Neural crest cell (in vitro differentiated cells): ENCODE measurements at places on chromosomes 1 and 21. TPM values are rescaled to one million over a fixed set of nuclear protein-coding genes. Genes with fewer than 3 reads are reported as not detected.

DNA sequence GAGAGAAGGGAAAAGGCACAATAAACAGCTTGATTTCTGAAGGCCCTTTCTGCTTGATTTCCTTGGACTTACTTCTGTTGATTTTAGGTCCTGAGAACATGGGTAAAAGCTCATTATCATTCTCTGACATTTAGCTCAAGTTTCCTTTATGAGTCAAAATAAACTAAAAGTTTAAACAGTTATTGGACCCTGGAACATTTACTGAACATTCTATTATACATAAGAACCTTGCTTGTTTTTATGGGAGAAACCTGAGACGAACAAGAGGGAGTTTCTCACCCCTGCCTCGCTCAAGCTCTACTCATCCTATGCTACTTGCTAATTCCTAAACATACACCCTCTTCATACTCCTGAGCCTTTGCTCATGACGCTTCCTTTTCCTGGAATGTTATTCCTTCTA, 538.3 kb upstream of the PKN2 start:
- DNase-seq, result no peak

DNA sequence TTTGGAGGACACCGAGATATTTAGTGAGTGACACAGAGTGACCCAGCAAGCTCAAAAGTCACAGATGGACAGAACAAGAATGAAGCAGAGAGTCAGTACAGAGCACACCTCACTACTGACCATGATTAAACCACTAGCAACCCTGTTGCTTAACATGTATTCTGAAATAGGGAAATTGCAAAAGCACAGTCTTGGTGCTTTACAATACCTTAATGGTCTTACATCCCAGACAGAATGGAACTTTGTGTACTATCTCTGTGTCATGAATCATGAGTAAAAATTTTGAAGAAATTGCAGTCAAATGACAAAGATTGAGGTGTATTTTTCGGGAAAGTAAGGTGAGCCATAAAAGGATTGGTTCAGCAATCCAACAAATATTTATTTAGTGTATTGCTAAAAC, 2.7 kb upstream of the SAMSN1 start:
- DNase-seq, result no peak

GRCh38 chr1:24060482-24060881, 51.5 kb downstream of the MYOM3 start:
- no peak for DNase-seq

DNA sequence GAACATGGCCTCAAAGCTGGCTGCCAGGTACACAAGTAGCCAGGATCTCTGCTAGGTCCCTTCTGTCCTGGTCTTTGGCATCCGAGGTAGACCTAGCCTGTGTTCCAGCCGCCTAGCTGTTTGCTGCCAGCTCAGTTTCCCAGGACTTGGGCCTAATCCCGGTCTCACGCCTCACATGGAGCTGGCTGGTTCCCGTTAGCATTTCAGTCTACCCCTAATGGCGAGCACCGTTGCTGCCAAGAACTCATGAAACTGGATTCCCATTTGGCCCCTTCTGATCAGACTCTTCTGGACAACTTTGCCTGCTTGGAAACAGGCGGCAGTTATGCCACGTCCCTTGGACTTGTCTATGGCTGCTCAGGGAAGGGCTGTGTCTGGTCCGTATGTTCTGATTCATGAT, 26.2 kb upstream of the HHAT start:
- no peak for DNase-seq

- DNase-seq, result no peak
These were observed 25.3 kb downstream of the NFIA start for GRCh38 chr1:61107638-61108037.

DNA sequence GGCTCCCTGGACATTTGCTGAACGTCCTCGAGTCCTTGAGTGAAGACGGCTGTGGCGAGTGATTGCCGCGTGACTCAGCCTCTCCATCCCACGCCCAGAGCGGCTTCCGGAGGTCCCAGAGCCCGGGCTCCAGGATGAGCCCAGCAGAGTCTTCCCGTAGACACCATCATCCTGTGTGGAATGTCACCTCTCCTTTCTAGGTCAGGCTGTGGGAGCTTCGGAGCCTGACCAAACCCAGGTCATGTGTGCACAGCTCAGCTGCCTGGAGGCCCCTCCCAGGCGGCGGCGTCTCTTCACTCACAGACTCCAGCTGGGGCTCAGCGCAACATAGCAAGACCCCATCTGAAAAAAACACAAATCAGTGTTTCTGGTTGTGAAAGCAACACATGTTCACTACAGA, 38.2 kb downstream of the PRKCZ start:
- DNase-seq, result no peak

DNA sequence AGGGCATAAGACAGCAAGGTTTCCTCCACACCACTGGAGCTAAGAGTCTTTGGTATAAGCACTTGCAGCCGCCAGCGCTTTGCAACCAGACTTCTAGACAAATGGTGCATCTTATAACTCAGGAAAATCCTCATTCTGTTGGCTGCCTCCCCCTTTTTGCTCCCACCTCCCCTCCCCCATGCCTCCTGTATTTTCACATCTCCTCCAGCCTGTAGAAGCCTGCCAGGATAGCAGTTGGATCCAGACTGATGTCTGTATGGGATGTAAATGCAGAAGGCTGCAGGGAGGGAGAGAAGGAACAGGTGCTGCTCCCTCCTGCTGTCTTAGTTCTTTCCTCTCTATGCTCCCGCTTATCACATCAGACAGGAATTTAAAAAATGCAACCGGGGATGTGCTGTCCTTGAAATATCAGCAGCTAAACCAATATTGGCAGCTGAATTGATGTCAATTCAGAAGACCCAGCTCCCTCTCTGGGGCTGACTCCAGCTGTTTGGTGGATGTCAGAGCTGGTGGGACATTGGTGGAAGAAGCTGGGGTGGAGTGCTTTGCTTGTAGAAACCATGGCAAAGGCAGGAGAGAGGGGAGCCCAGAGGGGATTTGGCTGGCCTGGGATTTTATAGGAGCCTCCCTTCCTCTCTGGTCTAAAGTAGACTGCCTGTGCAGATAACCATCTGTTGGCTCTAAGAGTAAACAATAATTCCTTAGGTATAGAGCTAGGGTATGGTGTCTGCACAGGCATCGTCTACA, 53.5 kb downstream of the NFASC start:
- DNase-seq, result no peak

- no peak for DNase-seq
These were observed 8.8 kb upstream of the NLRP3 start for GRCh38 chr1:247407180-247407616.

DNA sequence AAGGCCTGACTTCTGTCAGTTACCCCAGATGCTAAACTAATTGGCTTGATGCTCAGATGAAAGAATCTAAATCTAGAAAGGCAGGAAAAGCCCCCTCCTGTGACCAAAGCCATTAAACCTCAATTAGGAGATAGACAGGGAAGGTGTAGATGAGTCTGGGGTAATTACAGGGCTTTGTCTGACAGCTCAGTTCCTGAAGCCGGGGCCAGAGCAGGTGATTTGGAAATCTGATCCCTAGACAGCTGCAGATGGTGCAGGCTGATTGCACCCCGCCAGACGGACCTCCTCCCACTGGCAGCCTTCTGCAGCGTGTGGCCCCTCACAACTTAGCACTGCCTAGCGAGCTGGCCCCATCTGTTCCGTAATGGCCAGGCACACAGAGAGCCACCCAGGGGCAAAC, 395.1 kb downstream of the HLX start:
- DNase-seq, result no peak

DNA sequence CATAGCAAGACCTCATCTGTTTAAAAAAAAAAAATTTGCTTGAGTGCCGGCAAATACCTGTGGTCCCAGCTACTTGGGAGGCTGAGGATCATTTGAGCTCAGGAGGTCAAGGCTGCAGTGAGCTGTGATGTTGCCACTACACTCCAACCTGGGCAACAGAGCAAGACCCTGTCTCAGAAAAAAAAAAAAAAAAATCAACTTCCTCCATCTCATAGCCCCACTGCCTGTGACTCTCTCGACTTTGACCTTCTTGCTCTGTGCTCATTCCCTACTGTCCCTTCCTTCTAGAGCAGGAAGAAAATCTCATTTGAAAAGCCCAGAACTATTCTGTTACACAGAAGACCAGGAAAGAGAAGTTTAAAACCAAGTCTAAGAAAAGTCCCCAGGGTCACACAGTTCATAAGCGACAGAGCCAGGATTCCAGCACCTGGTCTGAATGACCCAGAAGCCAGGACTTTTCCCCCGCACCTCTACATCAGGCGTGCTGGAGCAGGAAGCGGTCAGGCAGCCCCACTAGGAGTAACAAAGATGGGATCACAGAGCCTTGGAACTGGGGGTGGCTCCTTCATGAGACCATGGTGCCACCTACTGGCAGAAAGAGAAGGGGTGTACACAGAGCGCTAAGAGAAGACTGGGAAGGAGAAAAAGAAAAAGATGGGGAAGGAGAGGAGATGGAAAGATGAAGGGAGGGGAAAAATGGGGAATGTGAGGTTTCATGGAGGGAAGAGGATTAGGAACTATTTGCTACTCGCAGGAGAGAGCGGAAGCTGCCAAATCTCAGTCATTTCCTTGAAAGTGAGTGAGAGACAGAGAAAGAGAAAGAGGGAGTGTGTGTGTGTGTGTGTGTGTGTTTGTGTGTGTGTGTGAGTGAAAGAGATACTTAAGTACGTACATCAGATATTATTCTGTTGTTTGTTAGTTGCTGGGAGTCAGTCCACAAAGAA, 3.1 kb upstream of the P3R3URF start:
- peak; percentile 81 for DNase-seq

Gene TSACC
- 0.66 and 1.0 TPM in 2 replicates for total RNA-seq

- no peak for DNase-seq
These were observed 23.5 kb downstream of the SUCO start for GRCh38 chr1:172556461-172556860.

- DNase-seq, result no peak
These were observed 44.1 kb upstream of the C1orf105 start for GRCh38 chr1:172376431-172376830.

- peak; percentile 60 for DNase-seq
These were observed at the start of gene NEXN for GRCh38 chr1:77888081-77888780. NEXN (plus strand) TSS chr1:77888624; CDS start chr1:77916107, 27,483 bp downstream.

Gene CFAP57
- 0.77 and 0.86 TPM in 2 replicates for total RNA-seq

GRCh38 chr1:219507437-219507836, 105.5 kb downstream of the ZC3H11B start:
- DNase-seq, result no peak

- DNase-seq, result no peak
These were observed 16.7 kb downstream of the SNIP1 start for GRCh38 chr1:37537378-37537777.

Gene FCRL6
- not detected in 2 replicates for total RNA-seq

Gene KRTAP21-2
- not detected in 2 replicates for total RNA-seq

DNA sequence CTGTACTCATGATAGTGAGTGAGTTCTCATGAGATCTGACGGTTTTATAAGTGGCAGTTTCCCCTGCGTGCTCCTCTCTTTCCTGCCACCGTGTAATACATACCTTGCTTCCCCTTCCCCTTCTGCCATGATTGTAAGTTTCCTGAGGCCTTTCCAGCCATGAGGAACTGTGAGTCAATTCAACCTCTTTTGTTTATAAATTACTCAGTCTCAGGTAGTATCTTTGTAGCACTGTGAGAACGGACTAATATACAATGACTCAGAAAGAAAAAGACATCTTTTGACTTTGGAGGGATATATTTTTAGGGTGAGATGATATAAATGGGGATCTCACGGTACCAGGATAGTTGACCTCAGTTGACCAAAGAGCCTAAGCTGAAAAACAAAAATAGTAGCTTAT, 74.7 kb upstream of the BACH1 start:
- no peak for DNase-seq

Gene NPHP4
- total RNA-seq, result 31.9 and 33.2 TPM in 2 replicates

DNA sequence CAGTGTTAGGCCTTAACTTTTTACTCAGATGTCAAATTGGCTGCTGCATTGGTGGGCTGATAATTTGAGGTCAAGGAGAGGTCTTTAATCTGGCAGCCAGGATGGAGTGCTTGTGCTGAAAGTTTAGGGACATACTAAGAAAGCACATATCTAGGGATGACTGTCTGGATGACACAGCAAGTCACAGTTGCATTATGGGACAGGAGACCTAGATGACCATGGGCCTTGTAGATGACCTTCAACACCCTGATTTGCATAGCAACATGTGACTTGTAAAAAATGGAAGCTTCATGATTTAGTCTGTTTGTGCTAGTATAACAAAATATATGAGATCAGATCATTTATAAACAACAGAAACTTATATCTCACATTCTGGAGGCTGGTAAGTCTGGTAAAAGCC, 18.0 kb upstream of the HSD3B2 start:
- no peak for DNase-seq

Gene AADACL4
- total RNA-seq, result not detected in 2 replicates

GRCh38 chr1:58754683-58755467, 29.0 kb downstream of the JUN start:
- DNase-seq, result no peak

Gene GJA4
- 20.2 and 22.3 TPM in 2 replicates for total RNA-seq

DNA sequence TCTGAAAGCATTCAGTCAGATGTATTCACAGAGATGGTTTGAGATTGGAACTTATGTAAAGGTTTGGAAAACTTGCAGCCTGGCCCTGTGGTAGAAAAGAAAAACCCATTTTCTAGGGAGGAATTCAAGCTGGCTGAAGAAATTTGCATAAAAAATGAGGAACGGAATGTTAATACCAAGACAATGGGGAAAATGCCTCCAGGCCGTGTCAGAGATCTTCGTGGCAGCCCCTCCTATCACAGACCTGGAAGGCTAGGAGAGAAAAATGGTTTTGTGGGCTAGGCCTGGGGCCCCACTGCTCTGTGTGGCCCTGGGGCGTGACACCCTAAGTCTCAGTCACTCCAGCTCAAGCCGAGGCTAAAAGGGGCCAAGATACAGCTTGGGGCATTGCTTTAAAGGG, 26.7 kb downstream of the NME7 start:
- no peak for DNase-seq

DNA sequence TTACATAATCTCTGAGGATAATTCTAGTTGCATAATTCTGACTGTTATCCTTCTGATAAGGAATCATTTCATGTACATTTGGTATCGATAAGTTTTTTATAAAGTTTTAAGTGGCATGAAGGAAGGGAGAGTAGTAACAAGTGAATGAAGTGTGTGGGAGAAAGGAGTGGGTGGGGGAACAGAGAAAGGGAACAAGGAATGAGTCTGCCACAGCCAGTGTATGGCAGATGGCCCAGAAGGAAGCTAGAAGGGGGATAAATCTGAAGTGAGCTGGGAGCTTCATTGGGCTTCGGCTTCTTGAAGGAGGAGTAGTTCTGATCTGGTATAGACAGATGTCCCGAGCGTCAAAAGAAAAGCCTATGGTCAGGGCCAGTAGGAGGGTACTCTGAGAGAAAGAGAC, 18.6 kb downstream of the ZBTB40 start:
- no peak for DNase-seq

Gene CELA3A
- total RNA-seq, result not detected in 2 replicates

GRCh38 chr1:203281851-203282661, 23.3 kb upstream of the BTG2 start:
- no peak for DNase-seq

DNA sequence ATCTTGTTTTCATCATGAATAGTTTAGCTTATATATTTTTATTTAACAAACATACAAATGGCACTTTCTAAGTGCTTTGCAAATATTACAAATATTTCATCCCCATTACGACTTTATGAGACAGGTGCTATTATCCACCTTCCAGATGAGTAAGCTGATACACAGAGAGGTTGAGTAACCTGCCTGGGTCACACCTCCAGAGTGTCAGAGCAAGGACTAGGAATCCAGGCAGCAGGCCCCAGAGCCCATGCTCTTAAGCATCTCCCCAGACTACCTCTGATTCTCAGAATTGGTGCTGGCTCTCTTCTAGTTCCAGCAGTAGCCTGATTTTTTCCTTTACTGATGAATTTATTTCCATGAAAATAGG, 40.0 kb downstream of the EPHB2 start:
- no peak for DNase-seq

GRCh38 chr21:29155118-29155932, 24.9 kb downstream of the MAP3K7CL start:
- DNase-seq, result peak; percentile 2

- no peak for DNase-seq
These were observed 1098.3 kb downstream of the ADGRL2 start for GRCh38 chr1:82899017-82899416.
